ENCODE measurements at places on chromosomes 3 and 15.

DNA sequence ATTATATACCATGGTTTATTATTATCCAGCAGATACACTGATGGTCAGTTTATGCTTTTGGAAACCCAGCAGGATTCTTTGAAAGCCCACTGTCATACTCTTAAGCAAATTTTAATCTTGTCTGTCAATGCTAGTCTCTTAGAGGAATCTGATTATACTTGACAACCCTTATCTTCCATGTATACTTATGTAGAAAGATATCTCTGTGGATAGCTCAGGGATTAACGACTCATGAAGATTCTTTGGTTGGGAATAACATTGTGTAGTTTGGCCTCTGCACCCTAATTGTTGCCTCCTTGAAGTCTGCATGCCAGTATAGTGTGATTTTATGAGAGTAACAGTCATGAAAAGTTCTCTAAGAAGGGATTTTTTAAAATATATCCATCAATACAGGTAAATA is 33.0 kb downstream of the FILIP1L start:
- H3K4me1 ChIP-seq, result peaks cover 19% of the 10 kb centered on the region
- DNase-seq, result no peak
- no peak overlapping the region for H3K4me3 ChIP-seq
- no peak overlapping the region for H3K27ac ChIP-seq
- no peaks in the 10 kb centered on the region for H3K27me3 ChIP-seq

- H3K27me3 ChIP-seq, result peaks cover 18% of the 10 kb centered on the region
- no peaks in the 10 kb centered on the region for H3K36me3 ChIP-seq
- DNase-seq, result no peak
- no peak overlapping the region for H3K27ac ChIP-seq
- no peak overlapping the region for H3K4me3 ChIP-seq
These were observed 8.1 kb downstream of the GOLGA6L2 start for GRCh38 chr15:23438816-23439466.

DNA sequence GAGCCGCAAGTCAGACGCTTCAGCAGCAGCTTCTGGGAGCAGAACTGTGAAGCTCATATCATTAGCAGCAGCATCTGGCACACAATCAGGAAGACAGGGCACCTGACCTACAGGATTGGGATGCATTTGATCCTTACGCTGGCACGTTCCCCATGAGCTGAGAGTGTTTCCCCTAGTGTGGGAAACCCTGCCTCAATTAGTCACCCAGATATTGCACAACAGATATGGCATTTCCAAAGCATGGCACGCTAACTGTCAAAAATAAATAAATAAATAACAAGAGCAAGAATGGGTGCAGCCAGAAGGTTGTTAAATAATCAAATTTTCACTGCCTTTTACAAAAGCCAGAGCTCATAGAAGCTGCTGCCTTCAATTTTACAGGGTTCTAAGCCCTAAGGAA is 189.6 kb upstream of the THBS1 start:
- H3K36me3 ChIP-seq, result no peaks in the 10 kb centered on the region
- peaks cover 11% of the 10 kb centered on the region for H3K4me1 ChIP-seq
- DNase-seq, result peak; percentile 41
- H3K27ac ChIP-seq, result no peak overlapping the region
- no peak overlapping the region for H3K4me3 ChIP-seq

GRCh38 chr15:85491691-85492090 is 111.3 kb downstream of the AKAP13 start:
- H3K27ac ChIP-seq, result no peak overlapping the region
- H3K27me3 ChIP-seq, result no peaks in the 10 kb centered on the region
- peaks cover 21% of the 10 kb centered on the region for H3K4me1 ChIP-seq
- DNase-seq, result no peak

DNA sequence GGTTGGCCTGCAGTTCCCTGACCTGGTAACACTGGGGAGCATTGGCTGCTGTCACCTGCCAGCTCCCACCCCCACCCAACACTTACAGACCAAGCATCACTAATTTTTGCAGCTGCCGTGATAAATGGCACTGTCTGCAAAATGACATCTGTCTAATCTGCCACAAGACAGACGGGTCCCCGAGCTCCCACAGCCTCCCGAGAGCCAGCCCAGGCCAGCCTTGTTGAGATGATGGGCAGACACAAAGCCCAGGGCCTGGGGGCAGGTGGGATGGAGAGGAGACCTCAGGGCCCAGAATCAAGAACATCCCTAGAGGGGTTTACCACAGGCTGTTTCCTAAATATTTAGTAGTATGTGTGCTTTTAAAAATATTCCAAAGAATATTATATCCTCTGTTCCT is 203.4 kb downstream of the TBC1D2B start:
- H3K27ac ChIP-seq, result no peak overlapping the region
- H3K4me3 ChIP-seq, result no peak overlapping the region
- H3K36me3 ChIP-seq, result no peaks in the 10 kb centered on the region
- no peak for DNase-seq
- no peaks in the 10 kb centered on the region for H3K27me3 ChIP-seq

DNA sequence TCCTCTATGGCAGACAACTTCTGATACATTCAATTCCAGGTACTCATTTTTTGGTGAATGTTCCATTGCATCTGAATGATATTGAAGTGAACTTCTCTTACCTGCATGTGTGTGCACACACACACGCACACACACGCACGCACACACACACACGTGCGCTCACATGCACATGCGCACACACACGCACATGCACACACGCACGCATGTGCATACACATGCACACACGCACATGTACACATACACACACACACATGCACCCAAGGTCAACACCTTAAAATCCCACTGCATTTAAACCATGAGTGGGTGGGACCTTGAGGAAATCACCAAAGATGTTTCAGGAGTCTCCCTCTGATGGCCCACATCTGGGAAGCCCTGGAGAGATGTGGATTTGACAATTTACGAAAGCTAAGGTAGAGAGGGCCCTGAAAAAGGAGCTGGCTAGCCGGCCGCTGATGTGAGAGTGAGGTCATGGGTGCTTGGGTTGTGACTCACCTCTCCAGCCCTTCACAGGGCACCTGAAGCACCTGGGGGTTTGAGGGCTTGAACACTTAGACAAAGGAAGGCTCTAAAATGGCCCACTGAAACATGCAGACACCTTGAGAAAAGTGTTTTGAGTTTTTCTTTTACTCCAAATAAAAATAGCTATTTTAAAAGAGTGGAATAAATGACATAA is 269.1 kb upstream of the LRRFIP2 start:
- peaks cover 31% of the 10 kb centered on the region for H3K27me3 ChIP-seq
- H3K4me3 ChIP-seq, result no peak overlapping the region
- H3K36me3 ChIP-seq, result no peaks in the 10 kb centered on the region
- DNase-seq, result peak; percentile 12

DNA sequence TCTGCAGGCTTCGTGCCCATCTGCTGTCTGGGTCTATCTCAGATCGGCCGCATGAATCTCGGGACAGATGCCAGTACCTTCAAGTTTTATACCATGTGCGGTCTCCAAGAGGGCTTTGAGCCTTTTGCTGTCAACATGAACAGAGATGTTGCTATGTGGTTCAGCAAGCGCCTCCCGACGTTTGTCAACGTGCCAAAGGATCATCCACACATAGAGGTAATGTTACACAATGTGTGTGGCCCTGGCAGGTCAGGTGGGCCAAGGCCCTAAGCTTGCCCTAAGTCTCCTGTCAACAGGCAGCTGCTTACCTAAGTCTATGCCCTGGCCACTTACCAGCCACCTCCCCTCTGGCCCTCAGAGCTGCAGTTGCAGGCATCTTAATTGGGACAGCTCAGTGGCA is 324.0 kb upstream of the CHRM5 start:
- DNase-seq, result no peak
- no peak overlapping the region for H3K4me3 ChIP-seq
- H3K27me3 ChIP-seq, result peaks cover 98% of the 10 kb centered on the region
- no peaks in the 10 kb centered on the region for H3K4me1 ChIP-seq
- no peaks in the 10 kb centered on the region for H3K36me3 ChIP-seq

DNA sequence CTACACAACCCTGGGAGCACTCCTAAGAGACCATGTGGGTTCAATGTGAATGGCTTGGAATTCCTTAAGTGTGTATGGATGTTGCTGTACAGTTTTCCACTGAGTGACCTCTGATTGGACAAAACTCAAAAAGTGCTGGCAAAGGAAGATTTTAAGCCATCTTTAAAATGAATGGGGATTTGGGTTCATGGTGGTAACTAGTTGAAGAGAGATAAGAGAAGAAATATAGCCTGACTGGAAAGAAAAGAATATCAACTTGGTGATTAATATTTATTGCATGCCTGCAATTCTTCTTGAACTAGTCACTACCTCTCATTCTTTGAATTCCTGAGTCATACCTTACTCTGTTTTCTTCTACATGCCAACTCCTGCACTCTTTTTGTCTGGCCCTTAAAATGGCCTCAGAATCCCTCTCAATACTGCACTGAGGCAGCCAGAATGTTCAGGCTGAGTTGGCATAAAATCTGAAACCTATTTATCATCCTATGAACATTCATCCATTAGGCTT is 124.7 kb downstream of the RPL22L1 start:
- peak; percentile 93 for DNase-seq
- no peak overlapping the region for H3K4me3 ChIP-seq
- H3K27ac ChIP-seq, result peak overlapping the region; percentile 61
- peaks cover 66% of the 10 kb centered on the region for H3K4me1 ChIP-seq

DNA sequence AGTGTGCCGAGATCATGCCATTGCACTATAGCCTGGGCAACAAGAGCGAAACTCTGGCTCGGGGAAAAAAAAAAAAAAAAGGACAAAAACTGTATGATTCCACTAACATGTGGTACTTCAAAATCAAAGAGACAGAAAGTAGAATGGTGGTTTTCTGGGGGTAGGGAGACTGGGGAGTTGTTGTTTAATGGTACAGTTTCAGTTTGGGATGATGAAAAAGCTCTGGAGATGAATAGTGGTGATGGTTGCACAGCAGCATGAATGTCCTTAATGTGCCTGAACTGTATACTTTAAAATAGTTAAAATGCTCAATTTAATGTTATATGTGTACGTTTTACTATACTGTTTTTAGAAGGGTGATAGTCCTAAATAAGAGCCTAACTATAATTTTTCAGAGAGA is 27.4 kb downstream of the RAD51 start:
- no peak overlapping the region for H3K27ac ChIP-seq
- peaks cover 13% of the 10 kb centered on the region for H3K36me3 ChIP-seq
- H3K4me1 ChIP-seq, result no peaks in the 10 kb centered on the region
- no peak overlapping the region for H3K4me3 ChIP-seq
- H3K27me3 ChIP-seq, result no peaks in the 10 kb centered on the region
- DNase-seq, result no peak

- peak overlapping the region; percentile 96 for H3K4me3 ChIP-seq
- no peak for DNase-seq
- H3K27me3 ChIP-seq, result no peaks in the 10 kb centered on the region
- no peaks in the 10 kb centered on the region for H3K36me3 ChIP-seq
- H3K27ac ChIP-seq, result no peak overlapping the region
These were observed 28.8 kb upstream of the ST3GAL6 start for GRCh38 chr3:98734306-98734705.

DNA sequence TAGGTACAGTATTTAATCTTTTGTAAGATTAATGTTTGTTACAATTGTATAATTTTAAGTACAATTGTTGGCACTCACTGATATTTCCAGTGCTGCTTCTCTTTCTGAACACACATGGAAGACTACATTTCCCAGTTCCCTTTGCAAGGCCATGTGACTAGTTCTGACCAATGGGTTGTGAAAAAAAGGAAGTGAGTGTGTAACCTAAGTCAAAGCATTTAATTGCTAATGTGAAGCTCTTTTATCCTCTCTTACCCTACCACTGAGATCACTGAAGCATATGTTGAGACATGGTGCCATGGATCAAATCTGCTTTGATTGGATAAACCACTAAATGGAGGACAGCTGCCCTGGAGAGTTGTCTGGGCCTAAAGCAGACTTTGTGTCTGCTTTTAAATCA is 83.9 kb upstream of the PLXND1 start:
- no peaks in the 10 kb centered on the region for H3K27me3 ChIP-seq
- peaks cover 13% of the 10 kb centered on the region for H3K4me1 ChIP-seq
- DNase-seq, result peak; percentile 61
- H3K36me3 ChIP-seq, result no peaks in the 10 kb centered on the region
- H3K27ac ChIP-seq, result no peak overlapping the region

- H3K27ac ChIP-seq, result no peak overlapping the region
- H3K36me3 ChIP-seq, result peaks cover 6% of the 10 kb centered on the region
- H3K4me3 ChIP-seq, result no peak overlapping the region
- no peaks in the 10 kb centered on the region for H3K27me3 ChIP-seq
- H3K4me1 ChIP-seq, result peaks cover 2% of the 10 kb centered on the region
These were observed 296.4 kb upstream of the TPRG1 start for GRCh38 chr3:188875413-188875812.

GRCh38 chr3:177340243-177340830 is 143.1 kb upstream of the TBL1XR1 start:
- peak; percentile 32 for DNase-seq
- no peak overlapping the region for H3K4me3 ChIP-seq
- no peaks in the 10 kb centered on the region for H3K27me3 ChIP-seq
- no peaks in the 10 kb centered on the region for H3K36me3 ChIP-seq
- no peak overlapping the region for H3K27ac ChIP-seq
- peaks cover 37% of the 10 kb centered on the region for H3K4me1 ChIP-seq

GRCh38 chr15:44011238-44011854 is 183.7 kb downstream of the FRMD5 start:
- H3K4me1 ChIP-seq, result peaks cover 19% of the 10 kb centered on the region
- H3K36me3 ChIP-seq, result no peaks in the 10 kb centered on the region
- H3K27ac ChIP-seq, result no peak overlapping the region
- H3K4me3 ChIP-seq, result no peak overlapping the region
- no peak for DNase-seq

- H3K27ac ChIP-seq, result no peak overlapping the region
- H3K4me3 ChIP-seq, result peak overlapping the region; percentile 23
- DNase-seq, result peak; percentile 85
- no peaks in the 10 kb centered on the region for H3K36me3 ChIP-seq
- H3K4me1 ChIP-seq, result peaks cover 15% of the 10 kb centered on the region
- H3K27me3 ChIP-seq, result no peaks in the 10 kb centered on the region
These were observed 4.4 kb upstream of the CLDN11 start for GRCh38 chr3:170414202-170414663.

DNA sequence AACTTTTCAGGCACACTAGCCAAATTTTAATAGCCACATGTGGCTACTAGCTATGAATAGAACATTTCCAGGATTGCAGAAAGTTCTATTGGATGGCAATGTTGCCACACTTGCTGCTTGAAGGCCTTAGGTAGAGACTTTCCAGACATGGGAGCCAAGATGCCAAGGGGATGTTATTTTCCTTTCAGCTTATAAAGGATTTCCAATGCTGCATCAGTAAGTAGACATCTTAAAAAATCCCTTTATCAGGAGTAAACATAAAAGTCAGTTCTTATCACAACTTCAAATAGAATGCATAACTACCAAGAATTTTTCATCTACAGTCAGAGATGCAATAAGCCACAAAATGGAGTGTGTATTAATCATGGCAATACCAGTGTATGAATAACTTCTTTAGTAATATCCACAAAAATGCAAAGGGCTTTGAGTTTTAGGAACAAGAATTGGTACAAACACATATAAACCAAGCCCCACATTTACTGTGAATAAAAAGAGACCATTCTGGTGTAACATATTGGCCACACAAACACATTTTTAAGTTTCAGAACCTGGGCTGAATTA is 457.1 kb upstream of the ADAMTS9 start:
- no peaks in the 10 kb centered on the region for H3K27me3 ChIP-seq
- DNase-seq, result no peak
- no peaks in the 10 kb centered on the region for H3K4me1 ChIP-seq
- no peak overlapping the region for H3K4me3 ChIP-seq
- no peaks in the 10 kb centered on the region for H3K36me3 ChIP-seq
- no peak overlapping the region for H3K27ac ChIP-seq

All from PC-3 (cell line).